Neural crest cell (in vitro differentiated cells): ENCODE measurements at places on chromosomes 5 and 9. TPM values are rescaled to one million over a fixed set of nuclear protein-coding genes. Genes with fewer than 3 reads are reported as not detected.

The PCDHGA10 gene
- total RNA-seq, result 18.4 and 18.5 TPM in 2 replicates

The RFX3 gene
- total RNA-seq, result 43.6 and 46.9 TPM in 2 replicates

The SLC6A18 gene
- total RNA-seq, result not detected in 2 replicates

The ZNF622 gene
- total RNA-seq, result 23.9 and 24.0 TPM in 2 replicates

The CNTNAP3 gene
- 5.4 and 6.0 TPM in 2 replicates for total RNA-seq

The BTNL8 gene
- total RNA-seq, result not detected in 2 replicates

The MYOZ3 gene
- 2.6 and 3.2 TPM in 2 replicates for total RNA-seq

- DNase-seq, result no peak
Observed at GRCh38 chr5:181050016-181050415, 9.9 kb downstream of the BTNL9 start.

DNA sequence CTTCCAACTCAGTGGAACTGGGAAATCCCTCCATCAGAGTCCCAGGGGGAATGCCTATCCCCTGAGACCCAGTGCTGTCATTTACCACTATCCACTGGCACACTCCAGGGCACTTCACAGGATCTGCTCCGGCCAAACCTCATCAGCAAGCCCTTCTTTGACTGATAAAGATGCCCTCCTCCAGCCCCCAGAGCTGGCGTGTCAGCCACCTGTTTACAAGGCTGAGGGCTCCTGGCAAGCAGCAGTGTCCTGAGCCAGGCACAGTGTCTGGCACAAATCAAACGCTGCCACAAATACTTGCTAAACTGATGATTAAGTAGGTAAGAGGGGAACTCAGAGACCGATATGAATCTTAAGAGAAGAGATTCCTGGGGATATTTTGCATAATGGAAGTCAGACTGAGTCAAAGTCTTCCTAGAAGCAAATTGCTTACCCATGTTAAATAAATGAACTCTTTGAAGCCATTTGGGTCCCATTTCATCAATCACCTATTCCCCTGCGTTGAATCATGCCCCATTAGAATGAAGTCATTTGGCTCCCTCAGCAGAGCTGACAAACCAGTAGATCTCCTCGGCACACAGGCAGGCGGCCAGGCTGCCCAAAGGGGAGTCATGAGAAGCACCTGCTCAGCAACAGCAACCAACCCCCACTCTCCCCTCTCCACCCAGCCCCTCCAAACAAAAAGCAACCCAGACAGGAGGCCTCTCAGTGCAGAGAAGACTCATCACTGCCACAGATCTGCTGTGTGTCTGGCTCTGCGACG is 97.4 kb downstream of the CDK5RAP2 start:
- no peak for DNase-seq

- DNase-seq, result no peak
Observed at GRCh38 chr5:124438903-124439281, 307.5 kb downstream of the ZNF608 start.

DNA sequence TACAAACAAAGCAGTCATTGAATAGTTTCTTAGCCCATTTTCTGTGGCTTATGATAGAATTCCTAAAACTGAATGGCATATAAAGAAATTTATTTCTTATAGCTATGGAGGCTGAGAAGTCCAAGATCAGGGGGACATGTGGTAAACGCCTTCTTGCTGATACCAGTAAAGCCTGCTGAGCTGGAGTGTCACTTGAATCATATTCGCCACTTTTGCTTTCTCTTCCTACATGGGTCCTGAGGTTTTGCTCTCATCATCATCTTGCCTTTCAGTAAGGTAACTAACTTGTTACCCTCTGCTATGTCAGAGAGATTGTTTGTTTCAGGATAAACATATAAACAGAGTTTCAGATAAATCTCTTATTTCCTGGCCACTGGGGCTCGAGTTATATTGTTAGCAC is 203.3 kb upstream of the DMRT1 start:
- no peak for DNase-seq

DNA sequence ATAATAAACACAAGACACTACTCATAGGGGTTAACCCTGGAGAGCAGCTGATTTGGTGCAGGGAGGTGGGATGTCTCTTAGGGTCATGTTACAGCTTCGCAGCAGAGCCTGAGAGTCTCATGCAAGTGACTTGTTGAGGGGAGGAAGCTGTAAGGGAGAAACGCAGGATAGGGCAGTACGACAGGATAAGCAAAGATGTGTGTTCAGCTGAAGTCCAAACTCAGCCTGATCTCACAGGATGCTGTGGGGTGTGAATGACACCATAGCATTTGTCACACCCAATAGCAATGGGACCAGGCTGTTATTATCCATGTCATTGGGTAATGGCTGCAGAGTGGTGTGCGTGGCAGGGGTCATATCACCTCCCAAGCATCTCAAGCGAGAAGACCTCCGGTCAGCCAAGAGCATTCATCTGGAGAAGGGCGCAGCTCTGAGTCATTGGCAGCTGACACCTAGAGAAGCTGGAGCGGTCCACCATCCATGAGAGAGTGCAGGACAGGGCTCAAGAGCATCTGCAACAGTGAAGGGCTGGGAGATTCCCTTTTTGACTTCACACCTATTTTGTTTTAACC is 49.2 kb upstream of the RPL26L1 start:
- no peak for DNase-seq

GRCh38 chr5:179023528-179024189 is at the start of gene ZNF879:
ZNF879 (plus strand) TSS chr5:179023804; CDS start chr5:179025005, 1,201 bp downstream.
- DNase-seq, result peak; percentile 86

GRCh38 chr5:65142016-65142415 is 339.7 kb downstream of the ADAMTS6 start:
- no peak for DNase-seq

DNA sequence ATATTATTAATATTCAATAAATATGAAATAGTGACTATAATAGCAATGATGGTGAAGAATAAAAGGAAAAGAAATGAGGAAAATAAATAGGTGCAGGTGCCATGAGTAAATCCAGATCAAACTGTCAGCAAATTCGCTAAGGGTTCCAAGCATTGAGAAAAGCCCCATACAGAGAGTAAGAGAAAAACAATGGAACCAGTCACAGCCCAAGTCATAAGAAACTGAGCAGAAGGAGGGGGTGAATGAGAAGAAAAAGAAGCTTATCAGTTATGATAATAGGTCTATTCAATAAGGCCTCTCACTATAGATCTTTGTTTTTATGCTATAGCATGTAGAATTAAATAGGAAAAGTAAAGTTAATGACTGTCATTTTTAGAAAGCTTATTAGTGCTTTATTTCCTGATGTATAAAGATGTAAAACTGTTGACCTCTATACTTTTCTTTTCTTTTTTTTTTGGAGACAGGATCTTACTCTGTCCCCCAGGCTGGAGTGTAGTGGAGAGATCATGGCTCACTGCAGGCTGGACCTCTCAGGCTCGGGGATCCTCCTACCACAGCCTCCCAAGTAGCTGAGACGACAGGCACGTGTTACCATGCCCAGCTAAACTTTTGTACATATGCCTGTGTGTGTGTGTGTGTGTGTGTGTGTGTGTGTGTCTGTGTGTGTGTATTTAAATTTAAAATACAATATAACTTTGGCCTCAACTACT is 72.4 kb downstream of the FYB1 start:
- DNase-seq, result no peak

GRCh38 chr5:96317945-96318344 is 115.1 kb downstream of the PCSK1 start:
- no peak for DNase-seq

DNA sequence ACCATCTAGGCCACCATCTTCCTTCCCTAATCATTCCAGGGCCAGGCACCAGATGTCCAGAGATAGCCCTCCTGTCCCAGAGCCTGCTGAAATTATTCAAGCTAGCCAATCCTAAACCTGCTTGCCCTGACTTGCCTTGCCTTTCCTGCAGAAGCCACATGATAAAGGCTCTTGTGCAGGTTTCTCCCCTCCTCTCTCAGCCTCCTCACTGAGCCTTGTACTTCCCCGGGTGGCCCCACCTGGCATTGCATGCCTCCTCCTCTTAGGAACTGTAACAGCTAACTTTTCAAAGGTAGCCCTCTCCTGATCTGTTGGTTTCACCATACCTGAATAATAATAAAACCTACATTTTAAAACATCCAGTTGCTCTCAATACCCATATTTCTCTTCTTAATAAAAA is 42.6 kb downstream of the DIRAS2 start:
- DNase-seq, result no peak

DNA sequence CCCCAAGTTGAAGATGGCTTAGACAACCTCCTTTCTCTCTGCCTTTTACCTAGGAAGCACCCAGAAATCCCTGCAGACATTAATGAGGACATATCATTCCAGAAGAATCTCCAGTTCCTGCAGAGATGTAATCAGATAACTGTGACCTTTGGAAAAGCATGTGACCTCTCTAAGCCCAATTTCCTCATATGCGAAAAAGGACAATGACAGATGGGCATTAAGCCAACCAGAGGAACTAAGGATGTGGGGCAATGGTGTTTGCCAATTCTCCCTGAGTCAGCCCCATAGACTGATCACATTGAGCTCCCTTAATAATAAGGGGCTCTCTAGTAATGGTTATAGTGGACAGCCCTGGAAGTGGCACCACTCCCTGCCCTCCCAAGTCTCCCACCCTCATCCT is 10.1 kb upstream of the FOXI1 start:
- no peak for DNase-seq

GRCh38 chr5:138763037-138763778 is 10.0 kb downstream of the CTNNA1 start:
- no peak for DNase-seq

DNA sequence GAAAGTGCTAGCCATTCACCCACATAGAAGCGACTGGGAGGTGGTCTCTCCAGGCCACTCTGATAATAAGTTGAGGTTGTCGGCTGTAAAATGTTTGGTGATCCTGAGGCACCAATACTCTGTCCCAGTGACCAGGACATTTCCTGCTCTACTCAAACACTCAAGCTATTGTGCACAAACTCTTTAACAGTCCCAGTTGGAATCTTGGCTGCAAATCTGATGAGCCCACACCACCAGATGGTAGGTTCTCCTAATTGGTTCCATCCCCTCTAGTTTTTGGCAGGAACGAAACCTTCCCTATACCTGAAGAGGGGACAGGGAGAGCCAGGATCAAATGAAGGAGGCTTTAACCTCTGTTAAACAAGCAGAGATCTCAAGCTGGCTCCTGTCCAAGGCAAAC is 14.3 kb downstream of the GRIA1 start:
- DNase-seq, result no peak

DNA sequence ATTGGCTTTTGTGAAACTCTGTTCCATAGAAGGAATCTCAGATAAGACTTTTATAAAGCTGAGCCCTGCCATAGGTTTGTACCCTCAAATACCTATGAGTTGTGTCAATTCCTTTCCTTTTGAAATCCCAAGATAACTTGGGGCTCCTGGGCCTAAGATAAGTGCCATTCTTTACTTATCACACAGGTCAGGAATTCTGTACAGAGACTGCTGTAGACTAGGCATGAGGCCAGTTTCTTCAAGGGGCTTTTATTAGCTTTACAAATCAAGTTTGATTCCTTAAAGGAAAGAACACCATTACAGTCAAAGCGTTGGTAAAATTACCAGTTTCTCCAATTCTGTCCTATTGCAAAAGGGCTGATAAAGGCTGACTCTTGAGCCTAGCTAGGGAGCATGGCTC is 39.2 kb downstream of the SHC3 start:
- DNase-seq, result no peak

DNA sequence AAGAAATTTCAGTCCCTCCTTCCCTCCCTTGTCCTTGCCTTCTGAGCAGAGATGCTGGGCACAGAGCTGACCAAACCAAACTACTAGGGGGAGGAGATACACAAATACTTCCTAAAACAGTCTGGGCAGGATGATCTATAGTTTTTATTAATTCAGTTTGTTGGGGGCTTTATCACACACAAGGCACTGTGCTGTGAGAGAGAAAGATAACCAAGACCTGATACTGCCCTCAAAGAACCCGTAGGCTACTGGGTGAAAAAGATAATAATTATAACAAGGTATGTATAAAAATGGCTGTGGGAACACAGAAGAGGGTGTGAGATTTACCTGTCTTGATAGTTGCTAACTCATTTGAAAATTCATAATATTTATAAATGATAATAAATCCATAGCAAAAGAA is 354.7 kb downstream of the NDUFS4 start:
- no peak for DNase-seq

DNA sequence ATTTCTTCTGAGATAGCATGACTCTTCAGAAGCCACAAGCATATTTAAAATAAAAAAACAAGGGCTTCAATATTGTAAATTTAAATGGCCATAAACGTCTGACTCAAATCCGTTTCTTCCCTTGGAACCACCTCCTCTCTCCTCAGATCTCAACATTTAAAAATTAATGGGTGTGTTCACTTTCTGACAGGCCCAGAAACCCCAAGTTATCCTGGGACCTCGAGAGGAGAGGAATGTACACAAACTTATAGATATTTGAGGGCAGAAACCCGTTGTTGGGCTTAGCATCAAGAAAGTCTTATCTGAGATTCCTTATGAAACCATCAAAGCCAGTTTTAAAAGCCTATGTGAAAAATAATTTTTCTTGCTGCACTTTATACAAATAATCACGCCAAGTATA is 29.2 kb downstream of the MLLT3 start:
- DNase-seq, result no peak

DNA sequence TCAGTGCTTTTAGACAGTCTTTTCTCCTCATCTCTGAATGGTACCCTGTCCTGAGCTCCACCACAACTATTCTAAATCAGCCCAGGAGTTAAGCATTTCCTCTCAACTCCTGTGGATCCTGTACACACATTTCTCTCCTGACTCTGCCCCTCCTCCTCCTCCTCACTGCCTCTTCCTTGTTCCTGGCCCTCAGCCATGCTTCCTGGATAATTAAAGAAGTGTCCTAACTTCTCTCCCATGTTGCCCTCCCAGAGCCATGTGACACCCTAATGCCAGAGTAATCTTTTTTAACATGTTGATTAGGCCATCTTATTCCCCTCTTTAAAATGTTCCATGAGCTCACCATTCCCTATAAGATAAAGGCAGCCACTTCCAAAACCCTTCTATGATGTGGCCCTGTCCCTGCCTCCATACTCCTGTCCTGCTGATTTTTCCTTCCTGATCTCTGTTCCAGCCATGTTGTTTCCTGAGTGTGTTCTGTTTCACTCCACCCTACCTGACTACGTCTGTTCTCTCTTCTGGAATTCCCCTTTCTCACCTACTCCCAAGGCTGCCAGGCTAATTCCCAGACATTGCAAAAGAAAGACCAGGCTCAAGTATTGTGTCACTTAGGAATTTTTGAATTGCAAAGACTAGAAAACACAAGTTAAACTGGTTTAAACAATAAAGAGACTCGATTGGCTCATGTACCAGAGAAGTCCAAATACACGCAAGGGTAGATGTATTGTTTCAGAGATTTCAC is 295.2 kb downstream of the MAST4 start:
- no peak for DNase-seq

DNA sequence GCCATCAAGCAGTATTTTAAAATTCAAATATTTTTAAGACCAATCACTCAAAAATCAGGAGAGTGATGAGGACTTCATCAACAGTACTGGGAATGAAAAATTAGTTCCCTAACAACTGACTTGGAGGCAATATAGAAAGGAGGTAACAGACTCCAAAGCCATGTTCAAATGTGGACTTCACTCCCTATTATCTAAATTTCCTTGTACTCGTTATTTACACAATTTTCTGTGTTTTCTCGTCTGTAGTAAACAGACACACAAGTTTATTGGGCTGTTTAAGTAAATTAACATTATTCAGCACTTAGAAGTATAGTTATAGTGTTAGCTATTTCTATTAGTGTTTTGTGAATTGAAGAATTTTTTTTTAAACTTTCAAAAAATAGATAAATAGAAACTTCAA is 159.5 kb upstream of the FTMT start:
- DNase-seq, result no peak

GRCh38 chr5:6475626-6476312 is 27.1 kb downstream of the UBE2QL1 start:
- no peak for DNase-seq
